Activated naive CD4-positive, alpha-beta T cell treated with anti-CD3 and anti-CD28 coated beads, Interleukin-2, amount 50 U/mL, for 16 hours (primary cell): ENCODE measurements at places on chromosomes 16 and 17.

DNA sequence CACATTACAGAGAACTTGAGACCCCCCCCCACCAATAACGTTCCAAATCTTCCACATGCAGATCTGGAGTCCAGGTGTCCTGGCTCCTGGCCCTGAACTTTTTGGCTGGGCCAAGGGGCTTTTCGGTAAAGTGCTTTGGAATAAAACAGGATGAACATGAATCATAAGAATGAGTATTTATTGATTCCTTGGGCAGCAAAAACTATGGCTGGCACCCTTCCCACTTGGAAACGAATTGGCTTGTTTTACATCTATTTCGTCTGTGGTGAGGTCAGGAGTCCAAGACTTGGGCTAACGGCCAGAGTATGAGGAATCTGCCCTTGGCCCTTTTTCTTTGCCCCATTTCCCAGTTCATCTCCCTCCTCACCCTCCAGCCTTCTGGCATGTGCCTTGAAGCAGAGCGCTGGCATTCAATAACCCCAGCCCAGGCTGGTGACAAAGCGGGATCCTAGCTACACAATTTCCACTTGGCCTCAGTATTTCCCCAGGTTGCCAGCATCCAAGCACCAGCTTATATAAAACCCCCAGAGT, 4.1 kb upstream of the UBTF start:
- DNase-seq, result no peak

- no peak for DNase-seq
Observed at GRCh38 chr17:58333736-58334207, 5.2 kb upstream of the TSPOAP1 start.

- DNase-seq, result no peak
Observed at GRCh38 chr17:21089933-21090901, 36.5 kb upstream of the DHRS7B start.

DNA sequence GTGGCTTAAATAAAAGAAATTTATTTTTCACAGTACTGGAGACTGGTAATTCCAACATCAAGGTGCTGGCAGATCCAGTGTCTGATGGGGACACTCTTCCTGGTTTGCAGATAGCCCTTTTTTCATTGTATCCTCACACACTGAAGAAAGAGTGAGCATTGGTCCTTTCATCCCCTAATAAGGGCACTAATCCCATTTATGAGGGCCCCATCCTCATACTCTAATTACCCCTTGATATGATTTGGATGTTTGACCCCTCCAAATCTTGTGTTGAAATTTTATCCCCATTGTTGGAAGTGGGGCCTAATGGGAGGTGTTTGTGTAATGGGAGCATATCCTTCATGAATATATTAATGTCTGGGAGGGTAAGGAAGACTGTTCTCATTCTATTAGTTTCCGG, 9.4 kb upstream of the FAM20A start:
- DNase-seq, result no peak

- DNase-seq, result no peak
Observed at GRCh38 chr17:79020631-79021301, 3.2 kb upstream of the C1QTNF1 start.

DNA sequence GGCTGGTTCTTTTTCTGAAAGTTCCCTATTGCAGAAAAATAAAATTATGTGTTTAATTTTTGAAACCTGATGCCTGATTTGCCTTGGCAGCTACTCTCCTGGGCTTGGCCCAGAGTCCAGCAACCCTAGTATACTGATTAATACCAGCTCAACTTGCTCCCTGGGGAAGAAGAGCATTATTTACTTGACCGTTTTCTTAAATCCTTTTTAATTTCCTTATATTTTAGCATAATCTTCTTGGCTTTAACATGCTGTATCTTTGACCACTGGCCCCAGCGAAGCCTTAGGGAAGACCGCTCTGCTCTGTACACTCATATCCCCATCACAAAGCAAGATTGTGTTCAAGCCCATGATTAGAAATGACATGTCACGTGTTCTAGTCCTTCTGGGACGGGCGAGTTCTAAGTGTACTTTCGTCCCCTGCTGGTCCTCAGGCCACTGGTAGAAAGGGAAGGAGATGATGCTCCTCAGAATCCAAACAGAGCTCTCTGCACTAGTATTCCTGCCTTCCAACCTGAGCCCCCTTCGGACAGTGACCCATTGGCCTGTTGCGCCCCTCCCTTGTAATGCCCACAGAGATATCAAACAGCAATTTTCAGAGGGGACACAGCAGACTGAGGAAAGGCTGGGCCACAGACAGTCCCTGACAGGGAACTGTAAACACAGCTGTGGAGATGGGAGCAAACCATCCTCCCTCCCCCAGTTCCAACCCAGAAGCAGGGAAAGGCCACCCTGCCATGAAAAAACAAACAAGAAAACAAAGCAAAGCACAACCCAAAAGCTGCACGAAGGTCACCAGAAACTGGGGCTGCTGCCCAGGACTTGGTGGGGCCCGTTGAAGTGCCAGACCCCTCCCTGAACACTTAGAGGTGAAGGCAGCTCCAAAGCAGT, 4.3 kb upstream of the EZH1 start:
- DNase-seq, result no peak

DNA sequence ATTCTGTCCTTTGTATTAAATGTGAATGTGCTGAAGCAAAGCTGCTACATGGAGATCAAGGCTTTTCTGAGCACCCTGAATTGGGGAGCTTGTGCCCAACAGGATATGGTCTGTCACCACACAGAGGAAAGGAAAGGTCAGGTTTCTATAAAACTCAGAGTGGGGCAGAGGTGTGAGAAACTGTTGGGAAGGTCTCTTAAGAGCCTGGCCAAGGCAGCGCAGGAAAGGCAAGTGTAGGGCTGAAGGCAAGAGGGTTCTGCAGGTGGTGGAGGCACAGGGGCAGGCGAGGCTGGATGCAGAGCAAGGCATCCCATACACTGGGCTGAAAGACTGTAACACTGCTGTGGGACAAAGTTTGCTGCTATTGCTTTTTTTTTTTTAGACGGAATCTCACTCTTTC, 8.1 kb downstream of the COX6A2 start:
- no peak for DNase-seq

DNA sequence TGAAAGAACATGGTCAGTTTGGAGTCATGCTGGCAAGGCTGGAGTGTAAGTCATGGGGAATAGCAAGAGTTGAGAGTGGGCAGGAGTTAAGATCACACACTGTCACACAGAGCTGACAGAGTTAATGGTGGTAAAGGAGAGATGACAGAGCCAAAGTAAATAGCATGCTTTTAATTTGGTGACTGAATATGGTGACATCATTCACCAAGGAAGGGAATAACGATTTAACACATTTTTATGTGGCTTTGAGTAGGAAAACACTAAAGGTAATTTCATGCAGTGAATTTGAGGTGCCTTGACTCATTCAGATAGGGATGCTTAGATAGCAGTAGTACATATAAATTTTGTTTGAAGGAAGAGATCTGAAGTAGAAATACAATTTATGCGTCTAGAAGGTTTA, 42.1 kb downstream of the SYNRG start:
- no peak for DNase-seq
